ENCODE measurements at places on chromosomes 11 and 22. TPM values are rescaled to one million over a fixed set of nuclear protein-coding genes. Genes with fewer than 3 reads are reported as not detected.
A peak's percentile ranks its signal among the peaks of the same experiment; 100 is the strongest.

- DNase-seq, result no peak
Measured at GRCh38 chr11:69131121-69131566, 24.6 kb upstream of the SMIM38 start.

DNA sequence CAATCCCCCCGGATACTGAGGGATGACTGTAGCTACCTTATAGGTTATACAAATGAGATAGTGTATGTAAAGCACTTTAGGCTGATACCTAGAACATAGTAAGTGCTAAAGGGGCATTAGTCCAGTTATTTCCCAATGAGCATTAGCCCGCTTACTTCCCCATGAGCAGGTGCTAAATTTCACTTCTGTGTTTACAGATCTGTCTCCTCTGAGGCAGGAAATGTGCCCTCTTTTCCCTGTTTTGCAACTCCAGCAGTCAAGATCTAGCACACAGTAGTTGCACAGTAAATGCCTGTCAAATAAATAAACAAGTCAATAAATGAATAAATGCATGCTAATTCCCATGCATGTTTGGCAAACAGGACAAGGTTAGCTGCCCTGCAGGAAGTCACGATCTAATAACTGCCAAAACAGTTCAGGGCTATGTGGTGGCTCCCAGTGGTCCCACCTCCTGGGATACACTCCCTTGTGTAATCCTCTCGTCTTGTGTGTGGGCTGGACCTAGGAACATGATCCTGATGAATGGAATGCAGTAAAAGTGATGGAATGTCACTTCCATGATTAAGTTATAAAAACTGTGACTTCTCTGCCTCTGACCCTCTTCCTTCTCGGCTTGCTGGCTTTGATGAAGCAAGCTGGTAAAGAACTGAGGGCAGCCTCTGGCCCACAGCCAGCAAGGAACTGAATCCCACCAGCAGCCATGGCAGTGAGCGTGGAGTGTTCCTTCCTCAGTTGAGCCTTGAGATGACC, 459.0 kb downstream of the SOX6 start:
- DNase-seq, result no peak

- DNase-seq, result no peak
Measured at GRCh38 chr11:1487851-1488574, 1.4 kb upstream of the MOB2 start.

- DNase-seq, result no peak
Measured at GRCh38 chr11:17765356-17766072, 30.9 kb downstream of the KCNC1 start.

The MMP3 gene
- not detected for total RNA-seq

DNA sequence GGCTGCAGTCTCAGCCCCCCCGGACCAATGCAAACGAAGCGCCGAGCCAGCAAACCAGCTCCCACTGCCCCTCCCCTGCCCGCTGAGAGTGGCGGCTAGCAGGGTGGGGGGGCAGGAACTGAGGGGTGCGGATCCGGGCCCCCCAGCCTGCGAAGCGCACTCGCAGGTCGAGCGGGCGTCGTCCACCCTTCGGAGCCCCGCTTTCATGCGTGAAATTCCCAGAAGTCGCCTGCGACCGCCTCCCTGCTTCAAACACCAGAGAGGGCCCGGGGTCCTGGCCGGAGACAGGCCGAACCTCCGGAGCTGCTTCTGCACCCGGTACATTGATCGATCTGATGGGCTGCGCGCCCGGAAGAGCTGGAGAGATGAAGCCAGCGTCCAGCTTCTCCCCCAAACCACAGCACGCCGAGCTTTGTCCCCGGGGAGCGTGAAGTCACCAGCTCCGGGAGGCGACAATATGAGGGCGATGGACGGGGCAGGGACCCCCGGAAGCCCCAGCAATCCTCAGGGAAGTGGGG, 646 bp upstream of the PATZ1 start:
- DNase-seq, result peak; percentile 83

DNA sequence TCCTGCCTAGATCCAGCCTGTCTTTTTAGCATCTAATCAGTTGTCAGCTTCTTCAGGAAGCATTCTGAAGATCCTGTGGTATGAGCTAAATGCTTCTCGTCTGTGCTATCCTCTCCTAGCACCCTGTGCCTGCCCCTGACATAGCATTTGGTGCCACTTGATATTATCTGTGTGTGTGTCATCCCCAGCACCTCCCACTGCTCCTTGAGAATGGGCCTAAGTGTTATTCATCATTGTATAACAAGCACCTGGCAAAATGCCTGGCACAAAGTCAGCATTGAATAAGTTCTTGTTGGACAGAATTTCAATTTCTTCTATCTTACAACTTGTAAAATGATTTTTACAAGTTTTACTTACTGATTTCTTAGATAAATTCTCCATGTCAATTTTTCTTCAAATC, 28.1 kb upstream of the OLFML1 start:
- no peak for DNase-seq

The SMTNL1 gene
- not detected for total RNA-seq

DNA sequence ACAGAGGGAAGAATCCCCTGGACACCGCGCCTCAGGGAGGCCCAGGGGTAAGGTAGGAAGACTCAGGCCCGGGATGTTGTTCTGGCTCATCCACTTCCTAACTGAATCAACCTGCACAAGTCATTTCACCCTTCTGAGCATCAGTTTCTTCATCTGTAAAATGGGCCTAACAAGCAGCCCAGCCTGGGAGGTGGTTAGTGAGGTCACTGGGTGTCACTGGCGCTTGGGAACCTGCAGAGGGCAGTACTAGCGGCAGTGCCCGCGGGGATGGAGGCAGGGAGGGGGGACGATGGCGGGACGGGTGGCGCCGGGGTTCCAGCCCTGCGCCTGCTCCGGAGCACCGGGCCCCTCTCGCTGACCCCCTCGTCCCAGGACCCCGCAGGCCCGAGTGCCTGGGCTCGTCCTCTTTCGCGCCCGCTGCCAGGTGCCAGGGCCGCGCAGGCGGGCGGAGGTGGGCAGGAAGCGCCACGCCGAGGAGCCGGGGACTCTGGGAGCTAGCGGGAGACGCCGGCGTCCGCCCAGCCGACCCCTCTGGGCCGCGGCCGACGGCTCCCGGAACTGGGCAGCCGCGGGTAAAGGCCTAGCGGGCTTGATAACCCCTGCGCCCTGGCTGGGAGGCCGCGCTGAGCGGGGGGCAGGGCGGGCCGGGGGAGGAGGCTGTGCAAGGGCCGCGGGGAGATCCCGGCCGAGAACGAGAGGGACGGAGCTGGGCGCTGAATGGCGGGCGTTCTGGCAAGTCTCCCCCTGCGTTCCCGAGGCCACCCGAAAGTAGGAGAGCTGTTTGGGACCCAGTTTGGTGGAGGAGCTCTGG, at the start of gene NLRX1:
TSS of gene NLRX1 (plus strand) at position 255 of the 811 bp plus-strand sequence. CDS start 2,679 bp downstream, outside the sequence.
- peak; percentile 84 for DNase-seq

DNA sequence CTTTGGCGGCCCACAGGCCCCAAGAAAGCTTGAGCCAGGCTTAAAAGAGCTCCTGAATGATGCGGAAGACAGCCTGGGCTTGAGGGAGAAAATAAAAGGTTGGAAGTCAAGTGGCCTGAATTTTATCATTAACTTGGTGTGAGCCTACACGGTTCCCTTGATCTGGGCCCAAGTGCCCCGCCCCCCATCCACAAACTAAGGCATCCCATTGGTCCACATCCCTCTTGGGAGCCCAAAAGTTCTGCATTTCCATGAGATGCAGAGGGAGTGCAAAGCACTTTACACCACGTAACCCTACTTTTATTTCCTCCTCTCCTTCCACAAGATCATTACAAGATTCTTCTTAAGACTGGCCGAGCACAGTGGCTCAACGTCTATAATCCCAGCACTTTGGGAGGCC, 22.2 kb downstream of the LARGE1 start:
- DNase-seq, result no peak

GRCh38 chr11:59689015-59689414, 20.2 kb upstream of the PATL1 start:
- DNase-seq, result no peak

DNA sequence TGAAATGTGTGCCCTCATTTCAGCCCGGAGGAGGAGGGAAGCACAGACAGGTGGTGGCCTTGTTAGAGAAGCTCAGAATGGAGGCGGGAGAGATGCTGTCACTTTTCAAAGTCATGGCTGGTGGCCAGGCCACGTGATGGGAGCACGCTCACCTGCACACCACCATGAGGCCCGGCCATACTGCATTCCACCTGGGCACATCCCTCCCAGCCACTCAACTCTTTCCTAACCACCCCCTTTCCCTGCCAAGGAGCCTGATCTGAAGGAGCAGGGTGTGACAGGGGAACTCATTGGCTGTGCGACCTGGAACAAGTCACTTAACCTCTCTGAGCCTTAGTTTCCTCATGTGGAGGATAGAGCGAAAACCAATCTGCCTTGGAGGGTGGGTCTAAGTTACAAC, 364.5 kb downstream of the CTTN start:
- no peak for DNase-seq

The SLC15A3 gene
- 48.7 TPM for total RNA-seq

The MUC5AC gene
- total RNA-seq, result 0.03 TPM

The FOLR3 gene
- total RNA-seq, result not detected

The CCDC157 gene
- 28.0 TPM for total RNA-seq

GRCh38 chr22:39913886-39914285, 13.0 kb downstream of the GRAP2 start:
- no peak for DNase-seq

GRCh38 chr11:23725752-23726151, 771.1 kb upstream of the LUZP2 start:
- no peak for DNase-seq

GRCh38 chr11:116955949-116956348, 118.5 kb upstream of the APOA1 start:
- no peak for DNase-seq
